ENCODE measurements at places on chromosomes 2 and 18. TPM values are rescaled to one million over a fixed set of nuclear protein-coding genes. Genes with fewer than 3 reads are reported as not detected.

RND3 gene
- not detected for total RNA-seq

CACNB4 gene
- total RNA-seq = 0.56 TPM

PDE11A gene
- not detected for total RNA-seq

APCDD1 gene
- total RNA-seq = not detected

GRCh38 chr2:149409506-149409905, 79.1 kb downstream of the LYPD6 start:
- H3K27ac ChIP-seq = no peak overlapping the region
- H3K27me3 ChIP-seq = no peaks in the 10 kb centered on the region
- H3K4me1 ChIP-seq = no peaks in the 10 kb centered on the region
- no peak overlapping the region for H3K4me3 ChIP-seq
- no peak for DNase-seq

DNA sequence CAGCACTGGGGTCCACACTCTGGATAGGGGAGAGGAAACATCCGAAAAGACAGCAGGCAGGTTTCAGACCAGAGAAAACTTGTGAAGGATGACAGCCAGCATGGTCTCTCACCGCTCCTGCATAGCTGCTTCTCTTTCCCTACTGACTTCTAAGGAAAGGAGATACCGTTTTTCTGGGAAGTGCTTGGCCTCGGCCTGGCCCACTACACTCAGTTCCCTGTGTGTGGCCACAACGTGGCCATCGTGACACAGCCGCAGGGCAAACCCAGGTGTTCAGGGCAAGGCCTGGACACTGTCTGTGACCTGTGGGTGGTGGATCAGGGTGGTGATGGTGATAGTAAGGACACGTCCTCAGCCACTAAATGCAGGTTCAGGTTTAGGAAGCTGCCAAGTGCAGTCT, 34.2 kb upstream of the ACAA2 start:
- H3K36me3 ChIP-seq = no peaks in the 10 kb centered on the region
- H3K4me3 ChIP-seq = no peak overlapping the region
- DNase-seq = no peak
- no peaks in the 10 kb centered on the region for H3K27me3 ChIP-seq
- no peaks in the 10 kb centered on the region for H3K4me1 ChIP-seq

- no peak overlapping the region for H3K27ac ChIP-seq
- H3K27me3 ChIP-seq = no peaks in the 10 kb centered on the region
- DNase-seq = no peak
- peaks cover 14% of the 10 kb centered on the region for H3K4me1 ChIP-seq
- peaks cover 3% of the 10 kb centered on the region for H3K36me3 ChIP-seq
These were observed 62.9 kb downstream of the VRK2 start for GRCh38 chr2:58109481-58109880.

GRCh38 chr2:122098306-122098705, 342.9 kb downstream of the TSN start:
- no peak for DNase-seq
- H3K4me1 ChIP-seq = no peaks in the 10 kb centered on the region
- H3K27ac ChIP-seq = no peak overlapping the region
- no peaks in the 10 kb centered on the region for H3K36me3 ChIP-seq
